ENCODE measurements at places on chromosomes 13 and 19.

DNA sequence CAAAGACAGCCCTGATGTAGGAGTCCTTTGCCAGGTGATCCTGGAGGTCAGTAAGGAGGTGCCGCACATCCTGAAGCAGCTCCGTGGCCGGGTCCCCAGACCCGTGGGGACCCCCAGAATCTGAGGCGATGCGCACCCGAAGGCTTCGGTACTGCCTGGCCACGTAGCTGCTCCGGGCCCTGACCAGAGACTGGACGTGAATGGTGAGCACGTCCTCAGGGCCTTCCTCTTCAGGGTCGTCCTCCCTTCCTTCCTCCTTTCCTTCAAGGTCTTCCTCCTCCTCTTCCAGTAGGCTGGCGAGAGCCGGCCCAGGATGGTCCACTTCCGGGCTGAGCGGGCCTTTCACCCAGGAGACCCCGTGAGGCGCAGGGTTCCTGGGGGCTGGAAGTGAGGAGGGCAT, 7.5 kb downstream of the RINL start:
- no peak for DNase-seq

GRCh38 chr19:13015361-13016223, 20.3 kb downstream of the NFIX start:
- no peak for DNase-seq

- DNase-seq: no peak
These were observed 3.2 kb downstream of the USPL1 start for GRCh38 chr13:30620941-30621340.

DNA sequence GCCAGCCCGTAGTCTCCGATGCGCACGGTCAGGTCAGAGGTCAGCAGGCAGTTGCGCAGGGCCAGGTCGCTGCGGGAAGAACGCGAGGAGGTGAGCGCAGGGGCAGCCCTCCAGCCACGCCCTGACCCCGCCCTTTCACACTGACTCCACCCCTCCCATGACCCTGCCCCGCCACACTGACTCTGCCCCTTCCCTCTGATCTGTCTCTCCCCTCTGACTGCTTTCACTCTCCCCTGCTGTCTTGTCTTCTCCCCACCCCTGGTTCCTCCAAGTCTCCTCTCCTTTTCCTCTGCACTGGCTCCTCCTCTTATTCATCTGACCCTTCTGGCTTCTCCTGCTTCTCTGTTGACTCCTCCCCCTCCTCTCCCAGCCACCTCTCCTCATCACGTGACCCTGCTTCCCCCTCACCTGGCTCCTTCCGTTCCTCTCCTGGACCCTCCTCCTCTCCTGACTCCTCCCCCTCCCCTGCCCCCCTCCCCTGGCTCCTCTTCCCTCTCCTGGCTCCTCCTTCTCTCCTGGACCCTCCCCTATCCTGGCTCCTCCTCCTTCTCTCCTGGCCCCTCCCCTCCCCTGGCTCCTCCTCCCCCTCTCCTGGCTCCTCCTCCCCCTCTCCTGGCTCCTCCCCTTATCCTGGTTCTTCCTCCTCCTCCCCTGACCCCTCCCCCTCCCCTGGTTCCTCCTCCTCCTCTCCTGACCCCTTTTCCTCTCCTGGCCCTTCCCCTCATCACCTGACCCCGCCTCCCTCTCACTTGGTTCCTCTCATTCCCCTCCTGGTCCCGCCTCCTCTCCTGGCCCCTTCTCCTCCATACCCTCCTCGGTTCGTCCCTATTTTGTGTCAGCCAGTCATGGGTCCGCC, 9.9 kb downstream of the LMTK3 start:
- no peak for DNase-seq

DNA sequence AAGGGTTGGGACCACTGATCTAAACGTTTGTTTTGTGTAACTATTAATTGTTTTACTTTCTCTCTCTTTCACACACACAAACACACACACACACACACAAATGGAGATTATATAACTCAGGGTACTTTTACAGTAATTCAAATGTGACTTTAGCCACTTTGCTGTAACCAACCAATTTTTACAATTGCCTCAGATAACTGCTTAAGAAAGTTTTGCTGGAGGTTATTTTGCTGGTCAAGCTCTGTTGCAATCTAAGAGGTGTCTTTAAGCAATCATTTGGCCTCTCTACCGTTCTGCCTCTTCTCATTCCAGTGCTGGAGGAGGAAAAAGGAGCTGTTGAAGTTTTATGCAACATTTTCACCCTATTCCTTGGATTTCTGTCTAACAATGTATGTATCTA, 63.0 kb downstream of the TBC1D4 start:
- DNase-seq: no peak

DNA sequence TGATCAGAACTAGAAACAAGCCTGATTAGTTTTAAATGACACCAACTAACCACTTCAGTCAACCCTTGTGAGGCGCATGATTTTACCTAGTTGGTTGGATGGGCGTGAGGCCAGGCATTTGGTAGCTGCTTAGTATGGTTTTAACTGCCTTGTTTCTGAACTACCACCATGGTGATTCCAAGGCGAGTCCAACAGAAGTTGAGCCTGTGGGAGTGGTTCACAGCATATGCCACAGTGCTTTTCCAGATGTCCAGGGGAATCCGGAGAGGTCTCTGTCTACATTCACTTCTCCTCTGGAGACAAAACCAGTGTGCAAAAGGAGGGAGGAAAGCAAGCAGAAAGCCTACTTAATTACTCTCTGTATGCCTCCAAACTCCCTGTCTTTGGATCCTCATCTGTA, 524.1 kb downstream of the GPC6 start:
- no peak for DNase-seq
